ENCODE measurements at places on chromosomes 2 and 18.

GRCh38 chr2:95760806-95761525 lies 169.2 kb downstream of the TRIM43 start:
- no peak for DNase-seq

GRCh38 chr18:77066689-77067088 lies 65.9 kb downstream of the MBP start:
- no peak for DNase-seq

DNA sequence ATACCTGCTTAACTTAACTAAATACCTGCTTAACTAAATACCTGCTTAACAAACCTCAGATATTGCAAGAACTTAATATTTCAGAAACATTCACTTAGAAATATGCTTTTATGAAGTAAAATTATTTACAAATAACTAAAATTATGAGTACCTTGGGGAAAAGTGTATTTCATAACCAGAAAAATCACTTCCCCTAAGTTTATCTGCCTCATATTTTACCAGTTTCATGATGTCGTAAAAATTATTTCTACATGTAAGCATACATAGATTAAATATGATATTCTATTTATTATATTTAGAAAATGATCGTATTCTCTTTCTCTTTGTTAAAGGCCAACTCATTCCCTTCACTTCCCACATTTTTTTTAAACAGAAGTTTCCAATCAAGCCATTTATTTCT lies 41.5 kb upstream of the DSC1 start:
- DNase-seq: no peak

- DNase-seq: no peak
Observed at GRCh38 chr2:134774786-134775641, 56.2 kb upstream of the TMEM163 start.

GRCh38 chr2:78418021-78418420 lies 607.5 kb upstream of the REG3G start:
- no peak for DNase-seq

GRCh38 chr2:47264143-47264542 lies 109.0 kb upstream of the STPG4 start:
- no peak for DNase-seq

GRCh38 chr2:101442042-101442666 lies 32.8 kb downstream of the RFX8 start:
- no peak for DNase-seq

DNA sequence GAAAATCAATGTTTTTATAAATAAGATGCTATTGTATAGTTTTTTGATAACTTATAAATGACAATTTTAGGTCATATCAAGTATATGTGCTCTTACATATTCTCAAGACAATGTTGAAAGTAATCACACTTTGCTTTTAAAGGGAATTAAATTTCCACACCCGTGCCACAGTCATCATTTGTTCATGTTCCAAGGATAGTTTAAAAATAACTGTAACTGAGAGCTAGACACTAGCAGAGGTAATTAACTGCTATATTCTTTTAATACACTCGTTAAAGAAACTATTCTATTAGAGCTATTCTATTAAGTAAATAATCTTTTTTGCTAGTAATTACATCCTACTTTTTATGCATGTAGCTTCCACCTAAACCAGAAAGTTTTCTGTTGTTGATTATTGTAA lies 18.0 kb downstream of the GEN1 start:
- no peak for DNase-seq
